ENCODE measurements at places on chromosomes 5 and 9.

GRCh38 chr5:173479711-173480110 is 136.7 kb downstream of the BOD1 start:
- no peak for DNase-seq

DNA sequence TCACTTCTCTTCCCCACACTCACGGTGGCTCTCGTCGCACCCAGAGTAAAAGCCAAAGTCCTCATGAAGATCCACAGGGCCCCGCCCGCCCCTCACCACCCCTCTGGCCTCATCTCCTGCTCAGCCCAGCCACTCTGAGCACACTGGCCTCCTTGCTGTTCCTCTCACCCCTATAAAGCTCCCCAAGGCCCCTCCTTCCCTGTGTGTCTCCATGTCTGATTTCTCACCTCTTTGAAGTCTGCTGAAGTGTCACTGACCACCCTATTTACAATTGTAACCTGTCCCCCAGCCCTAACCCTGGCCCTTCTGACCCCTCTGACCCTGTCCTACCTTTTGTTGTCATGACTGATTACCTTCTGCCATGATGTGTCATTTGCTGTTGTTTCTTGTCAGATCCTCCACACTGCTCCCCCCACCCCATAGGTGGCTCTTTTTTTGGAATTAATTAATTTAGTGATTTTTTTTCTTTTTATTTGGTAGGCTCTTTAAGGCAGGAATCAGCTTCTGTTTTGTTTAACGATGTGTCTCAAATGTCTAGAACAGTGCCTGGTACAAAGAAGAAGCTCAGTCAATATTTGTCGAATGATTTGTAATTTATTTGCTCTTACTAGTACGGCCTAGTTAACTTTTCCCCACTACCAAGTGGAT is 90.2 kb downstream of the IQGAP2 start:
- no peak for DNase-seq

GRCh38 chr5:113153512-113154097 is 177.0 kb downstream of the DCP2 start:
- no peak for DNase-seq

- no peak for DNase-seq
Observed at GRCh38 chr5:78922879-78923621, 62.1 kb downstream of the ARSB start.

DNA sequence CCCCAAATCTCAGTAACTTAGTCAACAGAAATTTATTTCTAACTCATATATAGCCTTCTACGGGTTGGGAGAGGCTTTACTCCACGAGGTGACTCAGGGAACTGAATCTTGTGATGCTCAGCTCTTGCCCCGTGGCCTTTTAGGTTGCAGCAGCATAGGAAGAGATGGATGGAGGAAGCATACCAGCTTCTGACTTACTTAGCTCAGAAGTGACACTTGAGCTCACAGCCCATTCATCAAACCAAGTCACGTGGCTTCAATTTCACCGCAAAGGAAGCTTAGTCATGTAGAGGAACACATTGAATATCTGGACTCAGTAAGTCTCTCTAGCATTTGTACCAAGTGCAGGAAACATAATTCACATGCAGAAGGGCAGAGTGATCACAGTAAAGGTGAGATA is 124.1 kb upstream of the KCNN2 start:
- no peak for DNase-seq

DNA sequence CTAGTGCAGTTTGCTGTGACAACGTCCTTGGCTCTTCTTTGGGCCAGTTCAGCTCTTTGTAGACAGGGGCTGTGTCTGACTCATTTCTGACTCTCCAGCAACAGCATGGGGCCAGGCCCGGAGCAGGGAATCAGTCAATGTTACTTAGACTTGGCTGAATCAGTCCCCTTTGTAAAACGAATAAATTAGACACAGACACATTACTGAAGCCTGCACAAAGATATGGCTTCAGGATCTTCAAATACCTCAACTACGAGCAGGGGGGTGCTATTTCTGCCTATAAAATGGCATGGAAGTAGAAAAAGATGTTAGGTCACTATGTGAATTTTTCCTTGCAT is 204.7 kb downstream of the TTLL11 start:
- DNase-seq: no peak

GRCh38 chr9:21160178-21160577 is 6.3 kb downstream of the IFNA21 start:
- DNase-seq: no peak

GRCh38 chr9:135174248-135174647 is 86.8 kb downstream of the OLFM1 start:
- DNase-seq: no peak

- no peak for DNase-seq
Observed at GRCh38 chr5:180339583-180340183, 13.5 kb downstream of the GFPT2 start.

DNA sequence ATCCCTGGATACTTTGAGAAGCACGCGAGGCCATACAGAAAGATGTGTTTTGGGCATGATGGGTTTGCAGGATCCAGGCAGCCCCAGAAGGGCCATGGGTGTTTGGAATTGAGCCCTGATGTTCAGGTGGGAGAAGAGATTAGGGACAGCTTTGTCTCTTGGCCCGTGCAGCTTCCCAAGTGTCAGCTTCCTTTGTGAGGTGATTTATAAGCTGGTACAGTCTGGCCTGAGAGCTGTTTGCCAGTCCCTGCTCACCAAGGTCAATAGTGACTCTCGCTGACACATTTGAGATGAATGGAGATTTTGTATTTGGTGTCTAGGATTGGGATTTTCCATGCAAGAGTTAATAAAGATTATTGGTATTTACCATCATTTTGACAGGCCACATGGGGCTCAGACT is 165.9 kb downstream of the ICE1 start:
- no peak for DNase-seq

DNA sequence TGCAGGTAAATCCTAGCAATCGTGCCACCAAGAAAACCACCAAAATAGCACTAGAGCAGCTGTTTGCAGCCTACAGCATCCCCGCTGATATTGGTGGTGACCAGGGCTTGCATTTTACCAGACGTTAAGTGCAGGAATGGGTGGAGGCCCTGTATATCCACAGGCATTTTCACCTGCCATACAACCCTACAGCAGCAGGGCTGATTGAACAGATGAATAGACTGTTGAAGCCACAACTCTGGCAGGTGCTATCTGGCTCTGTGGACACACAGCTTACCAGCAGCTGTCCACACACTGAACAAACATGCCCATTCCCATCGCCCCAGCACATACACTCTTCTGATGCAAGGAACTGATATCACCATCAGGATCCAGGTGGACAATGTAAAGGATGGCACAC is 154.5 kb upstream of the APC start:
- no peak for DNase-seq

DNA sequence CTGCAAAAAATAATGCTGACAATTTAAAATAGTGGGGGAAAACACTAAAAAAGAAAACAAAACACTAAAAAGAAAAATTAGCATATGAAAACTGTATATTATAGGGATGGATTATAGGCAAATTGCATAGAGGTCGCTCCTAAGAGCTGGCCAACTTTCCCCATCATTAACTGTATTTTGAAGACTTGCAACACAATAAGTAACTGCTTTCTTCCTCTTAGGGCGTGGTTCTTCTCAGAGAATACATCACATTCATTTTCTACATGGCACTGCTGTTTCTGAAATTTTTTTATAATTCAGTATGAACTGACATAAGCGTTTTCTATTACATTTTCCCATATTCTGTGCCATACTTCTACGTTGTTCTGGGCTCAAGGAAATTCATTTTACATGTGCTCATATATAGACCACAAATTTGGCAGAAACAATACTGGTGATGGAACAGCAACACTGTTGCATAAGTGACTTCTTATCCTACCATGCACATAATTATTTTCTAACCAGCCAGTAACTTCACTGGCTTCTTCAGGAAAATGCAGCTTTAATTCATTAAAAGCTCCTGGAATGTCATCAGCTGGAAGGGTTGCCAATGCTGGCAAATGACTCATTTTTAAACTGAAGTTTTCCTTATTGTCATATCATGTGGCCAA is 171.2 kb upstream of the DMAC1 start:
- DNase-seq: no peak

DNA sequence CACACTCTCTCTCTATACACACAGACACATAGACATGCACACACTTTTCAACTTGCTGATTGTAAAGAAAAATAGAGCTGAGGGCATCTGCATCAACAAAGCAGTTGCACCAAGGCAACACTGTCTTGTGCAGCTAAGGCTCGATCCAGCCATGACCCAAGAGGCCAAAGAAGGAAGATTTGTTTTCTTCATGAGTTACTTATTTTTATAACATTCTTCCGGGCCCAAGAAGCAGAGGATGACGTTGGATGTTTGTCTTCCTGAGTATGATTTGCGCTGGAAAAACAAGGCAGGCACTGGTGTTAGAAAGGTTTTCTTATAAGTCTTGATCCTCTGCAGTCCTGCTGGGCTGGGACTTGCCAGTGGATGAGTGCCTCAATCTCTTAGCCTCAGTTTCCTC is 344.1 kb downstream of the ADAMTS6 start:
- no peak for DNase-seq

- no peak for DNase-seq
Observed at GRCh38 chr5:112124788-112125187, 294.3 kb downstream of the EPB41L4A start.

GRCh38 chr5:14242871-14243383 is 99.8 kb downstream of the TRIO start:
- DNase-seq: no peak

- no peak for DNase-seq
Observed at GRCh38 chr9:79799691-79800335, 228.0 kb downstream of the TLE4 start.

DNA sequence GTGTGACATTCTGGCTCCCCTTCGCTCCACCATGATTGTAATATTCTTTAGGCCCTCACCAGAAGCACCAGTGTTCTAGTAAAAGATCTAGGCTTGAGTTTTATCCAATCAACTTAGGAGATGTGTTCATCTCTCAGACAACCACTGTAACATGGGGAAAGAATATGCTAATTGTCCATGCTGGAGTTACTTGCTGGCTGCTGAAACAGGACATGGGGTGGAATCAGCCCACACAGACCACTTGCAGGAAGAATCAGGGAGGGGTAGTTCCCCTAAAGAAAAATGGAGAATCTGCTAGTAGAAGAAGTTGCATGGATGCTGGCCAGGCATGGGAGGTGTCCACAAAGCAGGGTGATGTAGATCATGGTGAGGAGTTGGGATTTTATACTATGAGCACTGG is 86.2 kb downstream of the FEM1C start:
- no peak for DNase-seq

GRCh38 chr5:129904102-129904666 is at the start of gene CHSY3:
CHSY3 (plus strand) TSS chr5:129904465.
- DNase-seq: peak; percentile 2

GRCh38 chr9:107221321-107221720 is 61.8 kb upstream of the RAD23B start:
- no peak for DNase-seq

DNA sequence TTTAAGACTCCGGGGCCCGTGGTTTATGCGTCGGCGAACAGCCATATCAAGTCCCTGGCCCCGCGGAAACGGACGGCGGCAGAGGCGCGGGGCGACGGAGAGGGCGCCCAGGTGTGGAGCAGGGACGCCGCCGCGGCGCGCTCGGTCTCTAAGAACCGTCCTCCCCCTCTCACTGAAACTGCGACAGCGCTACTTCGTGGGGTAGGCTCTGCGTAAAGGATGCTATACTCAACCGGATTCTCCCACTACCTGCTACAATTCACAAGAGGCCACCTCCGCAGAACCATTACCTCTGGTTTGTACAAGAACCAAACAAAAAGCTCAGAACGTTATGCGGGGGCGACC is 404 bp downstream of the MRNIP start:
- no peak for DNase-seq

- no peak for DNase-seq
Observed at GRCh38 chr9:107949061-107949460, 459.5 kb upstream of the KLF4 start.

DNA sequence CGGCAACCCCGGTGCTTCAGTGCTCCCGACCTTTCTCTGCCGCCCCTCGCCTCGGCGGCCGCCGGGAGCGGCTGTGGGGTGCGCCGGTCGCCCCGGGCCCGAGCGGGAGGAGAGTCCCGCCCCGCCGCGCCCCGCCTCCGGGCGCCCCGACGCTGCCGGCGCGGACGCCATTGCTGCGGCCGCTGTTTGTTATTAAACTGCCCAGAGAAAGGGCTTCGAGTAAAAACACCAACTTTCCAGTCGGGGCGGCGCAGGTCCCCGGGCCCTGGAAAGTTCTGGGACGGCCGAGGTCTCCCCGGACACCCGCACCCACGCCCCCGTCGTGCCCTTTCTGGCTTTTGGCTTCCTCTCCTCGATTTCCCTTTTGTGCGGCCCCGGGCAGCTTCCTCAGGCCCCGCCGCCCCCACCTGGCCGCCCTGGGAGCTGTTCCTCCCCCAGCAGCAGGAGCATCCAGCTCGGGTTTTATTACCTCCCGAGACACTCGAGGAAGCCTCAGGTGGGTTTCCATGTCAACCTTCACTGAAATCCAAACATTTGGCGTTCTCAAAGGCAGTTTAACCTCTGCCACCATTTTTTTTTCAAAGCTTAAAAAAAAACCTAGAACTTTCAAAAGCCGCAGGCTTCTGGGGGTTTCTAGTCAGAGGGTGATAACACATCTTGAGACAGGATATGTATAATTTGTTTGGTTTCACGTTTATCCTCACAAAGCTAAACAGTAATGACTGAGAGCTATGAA is 334.4 kb downstream of the CWC27 start:
- DNase-seq: no peak

DNA sequence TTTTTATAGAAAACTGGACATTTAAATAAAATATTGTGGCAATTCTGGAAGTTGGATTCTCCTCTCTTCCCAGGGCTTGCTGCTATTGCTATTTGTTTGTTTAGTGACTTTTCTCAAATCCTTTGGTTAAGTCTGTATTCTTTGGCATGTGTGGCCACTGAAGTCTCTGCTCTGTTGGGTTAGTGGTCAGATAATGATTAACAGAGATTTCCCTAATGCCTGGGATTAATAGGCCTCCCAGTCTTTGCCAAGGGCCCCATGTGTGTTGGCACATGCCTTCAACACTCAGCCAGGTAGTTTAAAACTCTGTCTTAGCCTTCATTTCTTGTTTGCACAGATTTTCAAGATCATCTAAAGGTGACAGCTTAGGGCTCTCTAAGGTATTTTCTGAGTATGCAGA is 92.8 kb upstream of the EPB41L4A start:
- DNase-seq: no peak

- DNase-seq: no peak
Observed at GRCh38 chr5:82160948-82161347, 117.2 kb downstream of the RPS23 start.

DNA sequence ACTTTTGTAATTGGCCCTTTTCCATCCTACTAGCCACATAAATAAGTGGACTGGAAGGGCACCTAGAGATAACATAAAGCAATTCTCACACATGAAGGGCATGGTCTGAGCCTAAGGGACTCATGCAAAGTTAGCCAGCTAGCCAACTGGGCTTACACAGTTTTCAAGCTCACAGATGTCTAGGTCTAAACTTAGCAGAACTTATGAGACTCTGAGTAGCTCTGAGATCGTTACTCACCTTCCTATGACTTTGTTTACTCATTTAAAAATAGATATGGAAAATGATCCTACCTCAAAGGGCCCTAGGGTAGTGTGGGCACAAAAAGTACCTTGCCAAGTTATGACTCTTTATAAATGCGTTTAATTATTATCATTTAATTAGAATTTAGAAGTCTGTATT is 410.4 kb upstream of the MPDZ start:
- no peak for DNase-seq

Measured in NCI-H1694 (cell line).